ENCODE measurements at places on chromosomes 13 and 19.

- DNase-seq, result no peak
These were observed 938 bp downstream of the CYTH2 start for GRCh38 chr19:48469934-48470680.

DNA sequence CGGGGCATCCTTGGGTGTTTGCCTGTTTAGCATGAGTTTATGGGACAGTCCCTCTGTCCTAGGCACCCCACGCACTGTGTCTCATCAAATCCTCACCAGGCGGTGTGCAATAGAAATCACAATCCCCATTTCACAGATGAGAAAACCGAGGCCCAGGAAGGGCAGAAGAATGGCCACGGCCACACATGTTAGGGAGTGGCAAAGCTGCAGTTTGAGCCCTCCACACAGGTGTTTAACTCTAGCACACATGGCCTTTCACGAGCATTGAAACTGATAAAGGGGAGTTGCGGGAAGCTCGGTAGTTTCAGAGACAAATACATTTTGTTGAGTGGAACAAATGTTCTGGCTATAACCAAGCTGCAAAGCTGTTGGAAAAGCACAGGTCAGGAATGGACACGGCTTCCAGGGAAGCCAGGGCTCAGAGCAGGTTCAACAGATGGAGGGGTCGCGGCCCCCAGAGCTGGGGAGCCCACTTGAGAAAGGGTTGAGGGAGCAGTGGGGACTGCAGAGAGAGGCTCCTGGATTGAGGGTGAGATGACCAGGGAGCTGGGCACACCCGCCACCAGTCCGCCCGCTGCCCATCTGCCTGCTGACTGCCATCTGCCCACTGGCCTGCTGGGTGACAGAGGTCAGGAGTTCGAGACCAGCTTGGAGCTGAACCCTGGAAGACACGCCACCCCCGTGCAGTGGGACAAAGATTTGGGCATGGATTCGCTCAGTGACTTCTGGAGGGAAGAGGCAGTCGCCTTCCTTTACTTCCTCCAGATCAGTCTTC is 154.7 kb downstream of the URI1 start:
- no peak for DNase-seq

- DNase-seq, result no peak
These were observed 4.0 kb downstream of the ERF start for GRCh38 chr19:42250666-42251531.

DNA sequence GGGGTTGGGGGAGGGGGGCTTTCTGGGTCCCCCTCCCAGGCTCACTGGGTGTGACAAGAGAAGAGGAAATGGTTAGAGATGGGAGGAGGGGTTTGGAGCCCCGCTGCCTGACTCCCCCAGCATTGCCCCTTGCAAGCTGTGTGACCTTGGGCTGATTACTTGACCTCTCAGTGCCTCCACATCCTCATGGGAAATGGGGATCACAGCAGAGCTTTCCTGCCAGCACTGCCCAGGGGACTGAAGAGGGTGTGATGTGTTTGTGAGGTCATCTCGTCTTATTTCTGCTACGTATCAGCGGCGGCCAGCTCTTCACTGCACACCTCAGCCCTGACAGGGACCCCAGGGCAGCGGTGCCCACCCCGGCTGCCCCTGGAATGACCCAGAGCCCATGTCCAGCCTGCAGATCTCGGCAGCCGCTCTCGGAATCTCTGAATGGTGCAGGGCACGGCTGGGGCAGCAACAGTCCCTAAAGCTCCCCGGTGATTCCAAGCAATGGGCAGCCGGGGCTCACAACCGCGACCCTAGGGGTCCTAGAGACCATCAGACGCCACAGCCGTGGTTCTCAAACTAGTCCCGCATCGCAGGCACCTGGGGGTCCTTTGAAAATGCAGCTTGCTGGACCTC is 8.4 kb downstream of the PNMA8B start:
- DNase-seq, result no peak

DNA sequence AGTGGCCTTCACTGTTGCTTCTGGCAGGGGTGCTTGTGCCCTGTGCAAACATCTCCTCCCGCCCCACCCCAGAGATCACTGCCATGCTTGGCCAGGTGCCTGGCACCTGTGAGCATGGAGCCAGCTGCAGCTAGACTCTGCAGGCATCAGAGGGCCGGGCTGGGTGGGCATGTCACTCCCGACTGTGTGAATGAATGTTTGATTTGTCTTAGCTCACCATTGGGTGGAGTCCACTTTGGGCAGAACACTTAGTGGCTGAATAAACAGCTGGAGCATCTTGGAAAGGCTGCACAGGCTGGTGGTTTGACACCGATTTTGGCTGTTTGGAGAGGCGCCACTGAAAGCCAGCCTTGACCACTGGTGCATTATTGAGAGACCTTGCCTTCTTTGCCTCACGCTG is 267.3 kb downstream of the DLEU7 start:
- DNase-seq, result no peak

DNA sequence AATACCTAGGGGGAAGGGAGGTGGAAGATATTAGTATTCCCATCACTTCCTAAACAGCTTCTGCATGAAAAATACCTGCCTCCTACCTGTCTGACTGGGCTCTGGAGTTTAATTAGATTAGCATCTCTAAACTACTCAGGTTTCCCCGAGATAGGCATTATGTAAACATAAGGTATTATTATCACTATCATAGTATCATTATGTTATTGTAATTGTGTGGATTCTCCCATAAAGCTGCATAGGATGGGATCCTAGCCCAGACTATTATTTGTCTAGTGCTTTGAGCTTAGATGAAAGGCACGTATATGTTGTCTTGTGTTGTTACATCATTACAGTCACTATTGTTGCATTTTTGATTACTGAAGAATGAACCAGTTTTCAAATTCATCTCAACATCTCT is 115.2 kb upstream of the SOX21 start:
- DNase-seq, result no peak

DNA sequence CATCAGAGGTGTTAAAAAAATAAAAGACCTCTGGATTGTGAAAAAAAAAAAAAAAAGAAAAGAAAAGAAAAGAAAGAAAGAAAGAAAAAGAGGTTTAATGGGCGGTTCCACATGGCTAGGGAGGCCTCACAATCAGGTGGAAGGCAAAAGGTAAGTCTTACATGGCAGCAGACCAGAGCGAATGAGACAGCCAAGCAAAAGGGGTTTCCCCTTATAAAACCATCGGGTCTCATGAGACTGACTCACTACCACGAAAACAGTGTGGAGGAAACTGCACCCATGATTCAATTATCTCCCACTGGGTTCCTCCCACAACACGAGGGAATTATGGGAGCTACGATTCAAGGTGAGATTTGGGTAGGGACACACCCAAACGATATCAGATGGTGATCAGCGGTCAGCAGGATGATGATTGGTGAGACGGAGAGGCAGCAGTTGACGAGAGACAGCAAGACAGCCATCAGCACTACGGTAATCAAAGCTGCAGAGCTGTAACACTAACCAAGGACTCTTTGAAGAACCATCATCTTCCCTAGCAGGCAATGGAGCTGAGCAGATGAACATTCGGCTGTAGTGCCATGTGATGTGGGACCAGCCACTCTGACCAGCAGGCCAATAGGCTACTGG is 3.9 kb upstream of the CD209 start:
- no peak for DNase-seq

GRCh38 chr13:20491926-20492435 is 33.7 kb downstream of the CRYL1 start:
- no peak for DNase-seq

DNA sequence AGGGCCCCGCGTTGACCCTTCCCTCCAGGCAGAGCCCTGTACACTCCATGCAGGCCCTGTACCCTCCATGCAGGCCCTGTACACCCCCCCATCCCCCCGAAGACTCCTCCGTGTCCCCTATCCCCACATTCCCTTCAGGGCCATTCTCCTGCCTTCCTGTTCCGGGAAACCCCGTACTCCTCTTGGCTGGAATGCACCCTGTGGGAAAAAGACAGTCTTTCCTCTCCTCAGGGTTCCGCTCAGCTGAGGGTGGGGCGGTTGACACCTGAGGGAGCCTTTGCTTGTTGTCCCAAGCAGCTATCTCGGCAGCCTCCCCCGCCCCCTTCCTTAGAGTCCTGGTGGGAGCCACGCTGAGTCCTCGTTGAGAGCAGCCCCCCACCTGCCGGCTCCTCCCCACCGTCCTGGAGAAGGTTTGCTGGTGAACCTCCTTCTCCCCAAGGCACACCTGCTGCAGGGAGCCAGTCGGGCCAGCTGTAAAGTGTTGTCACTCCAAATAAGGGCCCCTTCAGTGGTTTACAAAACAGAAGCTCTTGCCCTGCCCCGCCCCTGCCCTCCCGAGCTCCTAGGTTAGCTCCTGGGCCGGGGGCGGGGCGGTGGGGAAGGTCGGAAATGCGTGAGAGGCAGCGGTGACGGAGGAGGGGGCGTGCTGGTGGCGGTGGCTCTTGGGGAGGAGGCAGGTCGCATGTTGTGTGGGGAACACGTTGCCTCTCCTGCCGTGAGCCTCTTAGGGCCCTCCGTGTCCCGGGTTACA is 1.5 kb downstream of the GNA11 start:
- DNase-seq, result peak; percentile 79

- DNase-seq, result no peak
These were observed 618.8 kb downstream of the FGF9 start for GRCh38 chr13:22289711-22290110.

DNA sequence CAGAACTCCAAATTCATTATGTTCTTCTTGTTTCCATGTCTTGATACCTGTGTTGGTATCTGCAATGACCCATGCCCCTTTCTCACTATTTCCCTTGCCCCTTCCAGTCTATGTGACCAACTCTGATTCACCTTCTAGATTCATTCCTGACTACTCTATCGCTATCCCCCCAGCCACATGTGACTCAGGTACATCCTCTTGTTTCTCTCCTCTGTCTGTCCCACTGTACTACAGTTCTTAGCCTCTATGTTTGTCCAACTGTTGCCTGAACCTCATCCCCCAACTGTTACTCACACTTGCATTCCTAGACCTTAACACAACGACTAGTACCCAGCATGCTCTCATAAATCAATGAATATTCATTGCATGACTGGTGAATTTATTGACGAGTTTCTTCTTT is 10.0 kb upstream of the FLT3 start:
- no peak for DNase-seq

- no peak for DNase-seq
These were observed 351.1 kb downstream of the DCT start for GRCh38 chr13:94128430-94128829.

- DNase-seq, result no peak
These were observed 16.3 kb downstream of the TLE2 start for GRCh38 chr19:3012621-3013262.

DNA sequence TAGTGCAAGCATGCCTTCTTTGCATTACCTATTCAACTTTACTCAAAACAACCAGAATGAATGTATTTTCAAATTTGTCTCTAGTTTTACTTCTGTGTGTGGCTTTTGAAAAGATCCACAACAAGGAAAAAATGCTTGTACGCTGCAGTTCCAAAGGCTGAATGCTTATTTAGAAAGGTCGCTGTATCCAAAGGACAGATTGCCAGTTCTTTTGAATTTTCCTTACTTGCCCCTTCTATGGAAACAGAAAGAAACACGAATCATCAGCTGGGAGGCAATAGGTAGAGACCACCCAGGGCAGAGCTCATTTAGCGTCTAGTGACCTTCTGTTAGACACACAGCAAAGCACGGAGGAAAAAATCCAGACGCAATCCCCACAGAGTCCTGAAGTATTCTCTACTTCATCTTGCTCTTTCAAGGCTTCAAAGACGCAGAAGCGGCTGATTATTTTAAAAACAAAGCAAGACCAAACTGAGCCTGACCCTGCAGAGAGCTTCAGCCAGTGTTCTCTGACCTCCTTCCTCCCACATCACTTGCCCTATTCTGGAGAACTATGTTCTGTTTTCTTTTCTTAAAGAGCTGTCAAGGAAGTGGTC is 674.6 kb upstream of the SGCG start:
- no peak for DNase-seq

DNA sequence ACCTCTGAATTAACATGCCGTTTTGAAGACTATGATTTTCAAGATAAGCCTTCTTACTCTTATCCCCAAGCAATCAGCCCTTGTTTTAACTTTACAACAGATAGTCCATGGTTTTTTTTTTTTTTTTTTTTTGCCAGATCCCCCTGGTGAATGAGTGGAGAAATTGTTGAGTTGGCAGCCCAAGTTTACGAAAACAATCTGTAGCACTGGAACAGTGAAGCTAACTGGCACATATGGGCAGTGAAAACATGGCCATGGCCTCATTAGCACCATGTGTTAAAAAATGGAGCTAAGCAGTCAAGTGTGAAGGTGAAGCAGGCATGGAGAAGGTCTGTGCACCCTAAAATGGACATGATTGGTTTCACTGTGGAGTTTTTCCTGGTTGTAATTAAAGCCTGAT is 812.1 kb upstream of the MIR17HG start:
- no peak for DNase-seq

GRCh38 chr19:52961981-52962380 is 700 bp downstream of the ZNF816 start:
- no peak for DNase-seq

GRCh38 chr13:89977203-89977602 is 1370.3 kb upstream of the MIR17HG start:
- DNase-seq, result no peak

DNA sequence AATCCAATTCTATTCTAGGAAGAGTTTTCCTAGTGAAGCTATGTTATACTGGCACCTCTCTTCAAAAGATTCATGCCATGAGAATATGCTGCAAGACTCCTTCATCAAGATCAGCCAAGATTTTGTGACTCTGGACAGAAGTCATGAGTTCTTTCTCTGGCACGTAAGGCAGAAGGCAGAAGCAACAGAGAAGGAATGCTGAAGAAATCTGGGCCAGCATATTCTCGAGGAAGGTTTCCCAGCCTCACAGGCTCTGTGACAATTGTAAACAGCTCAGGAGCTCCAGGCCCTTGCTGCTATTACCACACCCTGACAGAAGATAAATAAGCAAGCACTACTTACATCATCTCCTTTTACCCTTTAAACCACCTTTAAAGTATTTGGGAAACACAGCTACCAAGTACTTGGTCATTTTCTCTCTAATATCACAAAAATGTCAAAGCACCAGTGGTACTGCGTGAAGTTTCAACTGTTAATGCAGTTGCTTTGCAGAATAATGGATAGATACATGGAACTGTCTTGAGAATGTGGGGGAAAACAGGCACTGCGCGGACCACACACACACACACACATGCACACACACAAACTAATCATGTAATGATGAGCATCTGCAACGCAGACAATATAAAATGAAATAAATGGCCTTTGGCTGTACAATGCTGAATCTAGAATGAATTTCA is 55.4 kb downstream of the INTS6 start:
- no peak for DNase-seq

DNA sequence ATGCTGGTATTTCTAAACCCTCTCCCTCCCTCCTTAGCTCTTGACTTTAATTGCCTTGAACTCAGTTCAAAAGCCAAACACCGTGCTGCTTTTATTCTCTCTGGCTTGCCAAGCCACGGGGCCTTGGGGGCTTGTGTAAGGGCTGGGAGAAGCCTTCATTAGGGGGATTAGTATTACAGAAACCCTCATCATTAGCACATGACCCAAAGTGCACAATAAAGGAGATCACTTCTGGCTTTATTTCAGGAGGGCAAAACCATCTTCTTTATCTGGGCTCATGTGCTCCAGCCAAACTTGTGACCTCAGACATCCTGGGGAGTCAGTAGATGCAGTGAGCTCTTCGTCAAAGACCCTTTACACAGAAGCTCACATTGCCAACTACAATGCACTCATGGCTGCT is at the start of gene DCT:
DCT (minus strand) TSS at position 67 of the 400 bp plus-strand sequence. CDS start 427 bp downstream, outside the sequence.
- no peak for DNase-seq

- peak; percentile 78 for DNase-seq
These were observed 12.4 kb downstream of the NOSIP start for GRCh38 chr19:49567861-49568441.

Data from thymus (tissue), 14 donors.